ENCODE measurements at places on chromosomes 4 and X.
A peak's percentile ranks its signal among the peaks of the same experiment; 100 is the strongest.

DNA sequence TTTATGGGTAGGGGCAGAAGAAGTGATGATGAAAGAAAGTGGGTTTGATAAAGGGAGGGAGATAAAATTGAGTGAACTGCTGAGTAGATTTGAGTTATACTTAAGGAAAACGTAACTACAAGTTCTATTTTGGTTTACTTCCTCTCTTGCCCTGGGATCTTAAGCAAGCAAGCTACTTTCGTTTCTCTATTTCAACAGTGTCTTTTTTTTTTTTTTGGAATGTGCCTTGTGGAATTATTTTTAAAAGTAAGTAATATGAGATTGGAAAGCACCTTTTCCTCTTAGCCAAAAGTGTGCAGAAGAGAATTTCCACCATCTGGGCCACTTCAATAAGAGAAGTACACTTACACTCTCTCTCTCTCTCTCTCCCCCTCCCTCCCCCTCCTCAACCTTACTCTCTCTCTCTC, 16.0 kb upstream of the C4orf36 start:
- DNase-seq: peak; percentile 56

GRCh38 chr4:185261946-185262345, 52.5 kb downstream of the SNX25 start:
- no peak for DNase-seq

DNA sequence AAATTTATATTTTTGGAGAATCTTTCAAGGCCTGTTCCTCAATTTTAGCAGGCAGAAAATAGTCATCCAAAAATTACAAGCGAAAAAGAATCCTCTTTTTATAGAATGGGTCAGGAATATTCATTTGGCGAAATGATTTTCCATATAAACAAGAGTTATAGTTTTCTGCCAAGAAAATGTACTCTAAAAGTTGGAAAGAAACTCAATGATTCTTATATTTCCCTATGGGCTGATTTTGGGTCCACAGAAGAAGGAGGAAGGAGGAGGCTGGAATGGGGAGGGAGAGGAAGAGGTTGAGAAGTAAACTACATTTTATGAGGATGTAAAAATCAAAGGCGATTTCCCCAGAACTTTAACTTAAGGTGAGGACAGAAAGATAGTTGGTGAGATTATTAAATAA, 159.3 kb downstream of the DCAF12L1 start:
- no peak for DNase-seq

DNA sequence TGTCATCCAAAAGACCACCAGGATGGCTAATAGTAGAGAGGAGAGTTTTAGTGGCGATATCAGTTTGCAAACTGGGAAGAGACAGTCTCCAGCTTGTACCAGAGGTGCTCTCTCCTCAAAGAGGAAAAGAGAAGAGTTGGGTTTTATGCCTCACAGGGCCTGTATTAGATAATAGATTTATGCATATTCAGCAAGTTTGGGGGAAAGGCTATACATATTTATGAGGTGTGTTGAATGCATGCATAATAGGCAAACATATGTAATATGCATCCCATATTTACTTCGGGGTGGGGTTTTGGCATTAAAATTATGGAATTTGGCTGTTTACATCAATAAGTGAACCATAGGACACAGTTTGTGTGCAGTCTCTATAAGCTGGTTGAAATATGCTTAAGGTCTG, 22.8 kb upstream of the ADGRL3 start:
- DNase-seq: no peak

DNA sequence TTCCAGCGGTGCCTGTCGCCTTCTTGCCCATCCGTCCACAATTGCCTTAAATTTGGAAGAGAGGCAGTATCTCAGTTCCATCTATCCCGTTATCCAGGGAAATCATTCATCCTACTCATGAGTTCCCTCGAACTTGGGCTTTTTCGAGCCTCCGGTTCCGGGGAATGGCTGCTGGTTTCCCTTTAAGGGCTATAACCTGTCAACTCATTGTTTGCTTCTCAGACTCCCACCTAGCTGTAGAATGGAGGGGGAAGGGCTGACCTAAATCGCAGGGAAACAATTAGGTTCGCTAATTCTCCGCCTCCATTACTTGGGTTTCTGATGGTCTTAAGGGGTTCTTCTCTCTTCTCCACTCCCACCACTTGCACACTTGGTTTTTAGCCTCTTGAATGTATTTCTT, 1.2 kb downstream of the UCHL1 start:
- DNase-seq: no peak

- DNase-seq: no peak
Measured at GRCh38 chrX:72255445-72255844, 16.6 kb upstream of the ERCC6L start.

DNA sequence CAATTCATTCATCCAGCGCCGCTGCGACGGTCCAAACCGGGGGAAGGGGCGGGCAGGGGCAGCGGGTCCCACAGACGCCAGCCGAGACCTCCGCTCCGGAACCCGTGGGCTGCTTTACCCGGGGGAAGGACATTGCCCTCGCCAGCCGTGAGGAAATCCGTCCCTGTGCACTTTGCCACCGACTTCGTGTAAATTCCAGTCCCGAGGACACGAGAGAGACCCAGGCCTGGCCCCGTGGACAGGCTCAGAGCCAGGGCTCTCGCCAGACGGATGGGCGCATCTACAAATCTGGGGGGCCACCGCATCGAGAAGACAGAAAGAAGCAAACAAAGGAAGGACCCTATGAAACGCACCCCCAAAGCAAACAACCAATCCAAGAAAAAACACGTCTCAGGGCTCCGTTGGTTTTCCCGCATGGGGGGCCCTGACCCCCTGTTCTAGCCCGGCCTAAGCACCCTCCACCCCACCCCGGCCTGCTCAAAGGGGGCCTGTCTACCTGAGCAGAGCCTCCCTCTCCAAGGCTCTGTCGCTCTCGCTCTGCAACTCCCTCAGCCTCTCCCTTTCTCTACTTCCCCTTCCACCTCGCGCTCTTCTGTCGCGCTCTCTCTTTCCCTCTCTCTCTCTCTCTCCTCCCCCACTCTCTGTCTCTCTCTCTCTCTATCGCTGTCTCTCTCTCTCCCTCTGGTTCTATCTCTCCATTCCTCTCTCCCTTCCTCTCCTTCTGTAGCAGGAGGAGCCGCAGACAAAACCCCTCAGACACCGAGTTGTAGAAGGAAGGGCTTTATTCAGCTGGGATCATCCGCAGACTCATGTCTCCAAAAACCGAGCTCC, 11.3 kb downstream of the FRG2 start:
- no peak for DNase-seq

- DNase-seq: no peak
Measured at GRCh38 chrX:148284821-148285220, 215.6 kb upstream of the AFF2 start.

GRCh38 chrX:111244235-111244750, 26.0 kb downstream of the CAPN6 start:
- peak; percentile 27 for DNase-seq

GRCh38 chr4:109969919-109970318, 57.2 kb downstream of the EGF start:
- no peak for DNase-seq

DNA sequence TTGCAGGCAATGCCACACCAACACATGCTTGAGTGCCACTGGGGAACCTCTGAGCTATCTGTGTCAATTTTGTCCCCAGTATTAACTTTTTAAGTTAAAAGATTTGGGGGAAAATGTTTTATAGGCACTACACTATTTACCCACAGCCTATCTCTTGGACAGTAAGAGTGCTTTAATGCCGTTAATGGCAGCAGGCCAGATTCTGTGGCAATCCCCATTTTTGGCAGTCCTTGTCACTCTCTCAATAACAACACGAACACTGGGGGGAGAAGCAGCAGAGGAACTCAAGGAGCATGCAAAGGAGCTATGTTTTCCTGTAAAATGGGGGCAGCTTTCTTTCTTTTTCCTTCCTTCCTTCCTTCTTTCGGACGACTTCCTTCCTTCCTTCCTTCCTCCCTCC, 168.6 kb downstream of the NSUN7 start:
- DNase-seq: peak; percentile 75

DNA sequence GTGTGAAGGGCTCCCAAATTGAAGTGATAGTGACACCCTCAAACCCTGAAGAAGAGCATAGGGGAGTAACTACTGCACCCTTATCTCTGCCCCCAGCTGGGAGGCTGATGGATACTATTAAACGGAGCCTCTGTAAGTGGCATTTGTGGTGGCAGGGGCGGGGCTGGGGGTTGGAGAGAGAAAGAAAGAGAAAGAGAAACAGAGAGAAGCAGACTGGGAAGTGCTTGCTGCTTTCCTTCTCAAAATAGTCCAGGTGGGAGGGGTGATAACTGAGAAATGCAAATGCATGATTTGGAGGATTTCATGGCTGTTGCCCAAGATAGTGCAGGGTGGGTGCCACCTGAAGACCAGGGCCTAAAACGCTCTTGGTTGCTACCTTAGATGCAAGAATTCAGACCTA, 253.5 kb upstream of the GATB start:
- DNase-seq: no peak

- no peak for DNase-seq
Measured at GRCh38 chrX:39749728-39750127, 348.0 kb downstream of the BCOR start.

DNA sequence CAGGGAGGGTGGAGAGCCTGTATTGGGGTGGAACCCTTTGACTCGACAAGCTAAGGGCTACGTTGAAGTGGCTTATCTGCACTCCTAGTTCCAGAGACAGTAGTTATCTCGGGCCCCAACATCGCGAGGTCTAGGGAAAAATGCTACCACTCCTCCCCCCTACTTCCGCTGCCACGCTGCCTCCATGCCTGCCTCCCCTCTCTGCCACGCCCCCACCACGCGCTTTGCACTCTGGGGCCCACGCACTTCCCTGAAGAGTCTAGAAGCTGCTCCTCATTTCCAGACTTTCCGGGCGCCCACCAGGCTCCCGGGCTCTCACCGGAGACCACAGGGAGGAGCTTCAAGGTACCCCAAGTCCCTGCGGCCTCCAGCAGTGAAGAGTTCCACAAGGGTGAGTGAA, at the start of gene PASD1:
Gene PASD1 (plus strand): TSS at position 227 of the 400 bp plus-strand sequence. CDS start 37,879 bp downstream, outside the sequence.
- DNase-seq: no peak

GRCh38 chr4:140308366-140309123, 64.9 kb upstream of the SCOC start:
- DNase-seq: peak; percentile 79

- no peak for DNase-seq
Measured at GRCh38 chr4:7388627-7389026, 46.1 kb downstream of the PSAPL1 start.

GRCh38 chr4:86400216-86400615, 40.4 kb upstream of the MAPK10 start:
- no peak for DNase-seq

DNA sequence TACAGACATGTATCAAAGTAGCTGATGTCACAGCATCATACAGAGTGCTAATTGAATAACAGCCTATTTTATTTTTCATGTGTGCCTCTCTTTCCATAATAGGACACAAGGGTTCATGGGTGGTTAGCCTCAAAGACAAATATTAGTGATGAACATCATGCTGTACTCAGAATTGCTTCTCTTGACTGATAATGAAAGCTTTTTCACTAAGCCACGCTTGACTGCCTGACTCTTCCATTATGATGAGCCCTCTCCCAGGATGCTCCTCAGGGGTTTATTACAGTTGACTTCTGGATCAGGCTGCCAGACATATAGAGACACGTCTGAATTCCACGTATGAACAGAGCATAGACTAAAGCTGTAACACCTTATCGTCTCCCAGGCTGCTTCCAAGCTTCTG, 2757.5 kb downstream of the PCDH7 start:
- DNase-seq: no peak

DNA sequence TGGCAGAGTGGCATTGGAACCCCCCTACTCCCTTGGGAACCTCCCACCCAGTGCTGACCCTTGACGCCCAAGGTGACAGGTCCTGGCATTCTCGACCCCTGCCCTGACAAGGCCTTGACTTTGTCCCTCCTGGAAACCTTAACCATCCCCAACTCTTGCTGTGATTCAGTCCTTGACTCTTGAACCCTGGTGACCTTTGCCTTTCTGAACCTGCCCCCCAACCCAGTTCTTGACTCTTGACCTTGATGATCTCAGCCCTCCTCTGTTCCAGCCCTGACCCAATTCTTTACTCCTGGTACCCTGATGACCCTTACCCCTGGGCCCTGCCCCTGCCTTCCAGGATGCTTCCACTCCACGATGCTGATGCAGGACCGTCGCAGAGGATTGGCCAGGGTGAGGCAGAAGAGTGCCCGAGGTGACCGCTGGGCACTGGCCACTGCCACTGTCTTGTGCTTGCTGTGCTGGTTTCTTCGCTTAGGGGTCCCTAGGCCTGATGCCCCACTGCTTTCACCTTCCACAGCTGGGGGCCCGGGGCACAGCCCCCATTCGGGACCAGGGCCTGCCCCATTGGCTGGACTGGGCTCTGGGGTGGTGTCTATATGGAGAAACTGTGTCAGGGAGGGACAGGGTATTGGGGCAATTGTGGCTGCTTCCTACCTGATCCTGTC, 1.7 kb downstream of the CACNA1F start:
- no peak for DNase-seq

DNA sequence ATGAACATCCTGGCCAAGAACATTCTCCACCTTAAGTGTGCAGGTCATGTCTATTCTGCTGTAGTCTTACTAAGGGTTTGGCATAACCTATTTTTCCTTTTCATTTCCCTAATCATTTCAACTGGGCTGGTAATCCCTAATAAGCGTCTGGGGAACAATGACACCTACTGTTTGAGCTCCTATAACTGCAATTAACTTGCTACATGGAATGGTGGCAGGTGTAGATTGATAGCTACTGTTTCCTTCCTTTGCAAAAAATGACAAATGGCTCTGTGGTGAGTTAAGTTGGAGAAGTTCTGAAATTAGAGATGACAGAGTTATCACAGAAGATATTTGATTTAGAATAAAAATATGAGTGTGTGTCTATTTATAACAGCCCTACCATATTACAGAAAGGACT, 104.5 kb upstream of the NAP1L5 start:
- no peak for DNase-seq

GRCh38 chr4:59994118-59994517, 1206.0 kb upstream of the ADGRL3 start:
- DNase-seq: no peak

GRCh38 chrX:118975831-118976598, 1.6 kb downstream of the LONRF3 start:
- peak; percentile 39 for DNase-seq

DNA sequence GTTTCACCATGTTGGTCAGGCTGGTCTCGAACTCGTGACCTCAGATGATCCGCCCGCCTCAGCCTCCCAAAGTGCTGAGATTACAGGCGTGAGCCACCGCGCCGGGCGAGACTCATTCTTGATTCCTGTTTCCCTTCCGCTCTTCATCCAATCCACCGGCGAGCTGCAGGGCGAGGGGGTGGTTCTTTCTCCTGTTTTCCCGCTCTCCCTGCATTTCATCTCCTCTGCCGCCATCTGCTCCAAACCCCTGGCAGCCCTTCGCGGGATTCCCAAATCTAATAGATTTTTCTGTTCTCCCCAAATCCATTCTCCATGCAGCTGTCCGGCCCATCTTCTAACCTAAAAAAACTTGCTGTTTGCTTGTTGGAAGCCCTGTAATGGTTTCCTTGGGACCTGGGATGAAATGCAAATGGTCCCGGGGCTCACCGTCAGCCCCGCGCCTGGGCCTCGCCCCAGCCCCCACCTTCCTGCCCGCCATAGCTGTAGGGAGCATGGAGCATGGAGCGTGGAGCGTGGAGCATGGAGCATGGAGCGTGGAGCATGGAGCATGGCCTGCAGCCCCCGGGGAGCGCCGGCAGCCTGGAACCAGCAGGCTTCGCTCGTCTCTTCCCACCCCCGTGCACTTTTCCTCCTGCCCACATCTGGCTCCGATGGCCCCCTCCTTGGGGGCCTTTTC, 1.1 kb downstream of the ZFP42 start:
- no peak for DNase-seq

GRCh38 chrX:129792586-129793291, 13.0 kb downstream of the SASH3 start:
- DNase-seq: no peak

GRCh38 chrX:51853251-51853650, 40.2 kb upstream of the MAGED1 start:
- no peak for DNase-seq

Data from GM03348 (cell line).